ENCODE measurements at places on chromosomes 5 and 9.

GRCh38 chr5:149706158-149706557 lies 24.0 kb upstream of the PPARGC1B start:
- no peak for DNase-seq

- no peak for DNase-seq
Observed at GRCh38 chr5:119036101-119036762, 34.7 kb upstream of the DMXL1 start.

DNA sequence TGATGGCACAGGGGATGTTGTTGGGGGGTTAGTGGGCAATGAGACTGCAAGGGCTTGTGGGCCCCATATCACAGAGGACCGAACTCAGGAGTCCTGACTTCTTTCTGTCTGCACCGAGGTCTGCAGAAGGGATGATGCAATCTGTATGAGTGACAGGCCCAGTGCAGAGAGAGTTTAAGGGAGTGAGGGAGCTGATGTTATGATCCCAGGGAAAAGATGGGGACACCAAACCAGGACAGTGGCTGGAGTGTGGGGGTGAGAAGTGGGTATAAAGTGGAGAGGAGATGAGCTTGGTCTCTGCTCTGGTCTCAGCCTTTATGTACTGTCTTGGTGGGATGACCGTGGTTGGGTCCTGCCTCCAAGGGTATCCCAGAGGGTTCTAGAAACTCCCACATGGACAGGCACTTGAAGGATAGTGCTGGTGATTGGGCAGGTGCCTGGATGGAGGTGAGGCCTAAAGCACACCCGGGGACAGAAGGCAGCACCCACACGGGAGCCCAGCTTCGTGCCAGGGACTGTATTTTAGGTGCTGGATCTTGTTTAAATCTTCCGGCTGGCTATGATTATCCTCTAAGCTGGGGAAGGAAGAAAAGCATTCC lies 21.9 kb downstream of the GSN start:
- DNase-seq = no peak

GRCh38 chr5:166365164-166365563 lies 1926.3 kb upstream of the WWC1 start:
- no peak for DNase-seq

GRCh38 chr5:163505368-163506094 lies at the start of gene MAT2B:
TSS of gene MAT2B (plus strand) at chr5:163505619. CDS start at chr5:163505687, 68 bp downstream.
- peak; percentile 58 for DNase-seq

DNA sequence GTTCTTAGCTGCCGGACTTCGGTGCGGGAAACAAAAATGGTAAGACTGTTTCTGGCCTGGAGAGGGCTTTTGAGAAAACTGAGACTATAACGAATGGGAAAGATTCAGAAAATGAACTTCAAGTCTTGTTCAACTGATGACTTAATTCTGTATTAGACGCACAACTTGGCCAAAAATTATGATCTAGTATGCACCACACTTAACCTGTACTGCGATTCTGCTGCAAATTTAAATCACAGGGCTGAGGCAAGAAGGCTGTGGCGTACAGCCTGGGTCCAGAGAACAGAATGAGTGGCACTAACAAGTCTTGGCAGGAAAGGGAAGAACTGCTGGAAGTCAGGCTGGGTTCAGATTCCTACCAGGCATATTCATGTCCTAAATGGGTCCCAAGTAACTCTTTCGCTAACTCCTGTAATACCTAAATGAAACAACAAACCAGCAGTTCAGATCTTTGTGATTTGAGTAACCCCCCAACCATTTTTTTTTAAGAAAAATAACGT lies 781 bp upstream of the COL23A1 start:
- no peak for DNase-seq

DNA sequence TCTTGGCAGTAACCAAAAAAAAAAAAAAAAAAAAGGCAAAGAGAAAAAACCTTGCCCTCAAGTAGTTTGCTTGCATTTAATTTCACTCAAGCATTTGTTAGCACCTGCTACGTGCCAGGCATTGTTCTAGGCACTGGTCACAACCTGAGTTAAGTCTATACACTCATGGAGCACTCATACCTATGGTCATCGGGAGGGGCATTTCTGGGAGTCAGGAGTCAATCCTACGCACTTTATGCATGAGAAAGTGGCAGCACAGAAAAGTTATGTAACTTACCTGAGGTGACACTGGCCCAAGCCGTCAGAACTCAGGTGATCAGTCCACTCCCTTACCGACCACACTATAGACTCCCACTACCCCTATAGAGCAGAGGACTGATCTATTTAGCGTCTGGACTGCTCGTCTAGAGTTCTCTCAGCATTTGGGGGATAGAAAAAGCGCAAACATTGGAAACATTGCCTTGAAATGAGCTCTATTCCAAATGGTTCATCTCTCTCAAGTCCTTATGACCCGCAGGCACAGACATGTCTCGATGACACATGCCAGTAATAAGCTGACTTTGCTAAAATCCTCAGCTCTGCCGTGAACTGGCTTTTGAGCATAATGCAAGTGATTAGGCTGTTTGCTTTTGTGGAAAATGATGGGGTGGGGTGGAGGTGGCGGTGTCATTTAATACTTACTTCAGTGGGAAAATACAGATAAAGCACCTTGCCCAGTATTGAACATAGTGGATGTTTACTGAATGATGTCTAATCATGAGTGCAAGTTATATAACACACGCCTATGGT lies 160.2 kb downstream of the ARHGEF28 start:
- DNase-seq = no peak

DNA sequence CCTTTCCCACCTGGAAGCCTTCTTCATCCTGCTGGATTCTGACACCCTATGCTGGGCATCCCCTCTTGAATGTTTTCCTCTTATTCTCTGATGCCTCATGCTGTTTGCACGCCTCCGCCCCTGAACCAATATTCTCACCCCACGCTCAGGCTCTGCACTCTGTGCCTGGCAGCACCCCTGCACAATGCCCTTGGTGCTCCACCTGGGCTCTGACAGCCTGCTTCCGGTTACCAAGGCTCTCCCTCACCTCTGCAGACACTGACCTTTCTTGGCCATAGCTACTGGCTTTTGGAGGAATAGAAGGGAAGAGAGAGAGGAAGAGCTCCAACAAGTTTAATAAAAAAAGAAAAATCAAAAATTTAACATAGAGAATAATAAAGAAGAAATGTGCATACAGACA lies 108.7 kb upstream of the SHB start:
- no peak for DNase-seq

GRCh38 chr5:29214839-29215238 lies 1978.6 kb upstream of the CDH6 start:
- no peak for DNase-seq

DNA sequence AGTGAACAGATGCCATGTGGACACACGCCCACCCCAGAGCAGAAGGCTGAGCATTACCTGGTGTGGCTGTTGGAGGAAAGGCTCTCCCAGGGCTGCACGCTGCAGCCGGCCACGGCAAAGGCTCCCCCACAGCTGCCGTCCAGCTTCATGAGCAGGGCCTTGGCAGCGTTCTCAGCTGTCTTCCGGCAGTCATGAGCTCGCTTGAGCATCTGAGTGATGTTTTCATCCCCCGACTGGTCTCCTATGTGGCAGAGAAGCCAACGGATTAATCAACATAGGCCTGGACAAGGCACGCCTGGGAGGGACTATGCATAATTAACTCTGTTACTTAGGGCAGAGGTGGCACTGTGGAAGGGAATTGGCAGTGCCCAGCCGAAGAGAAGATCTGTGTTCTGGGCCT lies 87.3 kb downstream of the DCP2 start:
- DNase-seq = no peak

DNA sequence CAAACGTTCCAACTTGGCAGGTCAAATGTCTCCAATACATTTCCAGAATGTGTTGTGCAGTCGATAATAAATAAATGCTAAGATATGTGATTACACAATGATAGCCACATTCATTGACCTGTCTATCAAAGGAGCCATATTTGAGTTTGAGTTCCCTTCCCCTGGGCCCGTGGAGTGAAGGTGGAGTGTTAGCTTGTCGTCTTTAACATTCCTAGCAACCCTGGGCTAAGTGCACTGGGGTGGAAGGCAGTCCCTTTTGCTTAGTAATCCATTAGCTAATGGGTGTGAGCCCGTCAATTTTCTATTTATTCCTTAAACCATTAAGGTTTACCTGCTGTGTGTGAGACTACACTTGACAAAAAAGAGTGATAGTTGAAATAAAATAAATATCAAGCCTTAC lies 415.2 kb downstream of the EBF1 start:
- DNase-seq = no peak

DNA sequence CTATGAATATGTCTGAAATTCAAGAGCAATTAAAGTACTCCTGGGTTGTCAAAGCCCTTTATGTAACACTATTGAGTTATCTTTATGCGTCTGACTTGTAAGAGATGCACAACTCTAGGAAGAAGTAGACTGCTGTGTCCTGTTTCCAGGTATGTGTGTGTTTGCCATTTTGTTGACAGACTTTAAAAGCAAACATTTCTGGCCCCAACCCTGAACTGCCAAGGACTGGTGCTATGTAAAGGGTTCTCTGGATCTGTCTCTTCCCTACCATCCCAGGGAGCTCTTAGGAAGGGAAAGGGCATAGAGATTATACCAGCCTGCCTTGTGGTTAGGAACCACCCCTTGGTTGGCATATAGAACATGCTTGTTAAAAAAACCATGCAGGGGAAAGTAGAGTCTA lies 12.1 kb downstream of the SLC22A5 start:
- DNase-seq = no peak

DNA sequence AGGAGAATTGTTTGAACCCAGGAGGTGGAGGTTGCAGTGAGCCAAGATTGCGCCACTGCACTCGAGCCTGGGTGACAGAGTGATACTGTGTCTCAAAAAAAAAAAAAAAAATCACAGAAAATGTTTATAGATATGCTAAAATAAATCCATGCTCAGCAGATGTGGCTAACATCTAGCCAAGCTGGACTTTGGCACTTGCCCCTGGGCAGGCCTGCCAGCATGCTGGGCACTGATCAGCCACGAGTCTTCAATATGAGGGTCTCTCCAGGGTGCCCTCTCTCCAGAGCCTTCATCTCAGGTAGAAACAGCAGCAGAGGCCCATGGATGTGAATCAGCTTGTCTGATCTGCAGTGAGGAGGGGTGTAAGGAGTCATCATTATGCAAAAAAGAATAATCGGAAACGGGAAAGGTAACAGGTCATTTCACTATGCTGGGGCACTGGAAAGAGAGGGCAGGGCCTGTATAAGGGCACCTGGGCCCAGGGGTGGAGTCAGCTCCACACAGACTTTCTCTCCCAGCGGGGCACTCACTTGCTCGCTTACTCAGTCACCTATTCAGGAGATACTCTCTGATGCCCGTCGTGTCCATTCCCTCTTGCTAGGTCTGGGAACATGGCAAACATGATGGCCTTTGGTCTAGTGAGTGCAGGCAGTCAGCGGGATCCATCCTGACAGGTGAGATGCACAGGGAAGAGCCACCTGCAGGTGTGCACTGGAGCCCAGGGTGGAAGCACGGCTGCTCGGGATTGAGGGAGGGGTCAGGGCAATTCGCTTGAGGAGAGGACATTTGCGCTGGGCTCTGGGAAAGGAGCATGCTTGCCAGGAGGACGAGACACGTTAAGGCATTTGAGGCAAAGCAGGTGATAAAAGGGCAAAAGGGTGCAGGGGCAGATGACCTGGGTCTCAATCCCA lies 17.1 kb downstream of the RNF44 start:
- DNase-seq = no peak

DNA sequence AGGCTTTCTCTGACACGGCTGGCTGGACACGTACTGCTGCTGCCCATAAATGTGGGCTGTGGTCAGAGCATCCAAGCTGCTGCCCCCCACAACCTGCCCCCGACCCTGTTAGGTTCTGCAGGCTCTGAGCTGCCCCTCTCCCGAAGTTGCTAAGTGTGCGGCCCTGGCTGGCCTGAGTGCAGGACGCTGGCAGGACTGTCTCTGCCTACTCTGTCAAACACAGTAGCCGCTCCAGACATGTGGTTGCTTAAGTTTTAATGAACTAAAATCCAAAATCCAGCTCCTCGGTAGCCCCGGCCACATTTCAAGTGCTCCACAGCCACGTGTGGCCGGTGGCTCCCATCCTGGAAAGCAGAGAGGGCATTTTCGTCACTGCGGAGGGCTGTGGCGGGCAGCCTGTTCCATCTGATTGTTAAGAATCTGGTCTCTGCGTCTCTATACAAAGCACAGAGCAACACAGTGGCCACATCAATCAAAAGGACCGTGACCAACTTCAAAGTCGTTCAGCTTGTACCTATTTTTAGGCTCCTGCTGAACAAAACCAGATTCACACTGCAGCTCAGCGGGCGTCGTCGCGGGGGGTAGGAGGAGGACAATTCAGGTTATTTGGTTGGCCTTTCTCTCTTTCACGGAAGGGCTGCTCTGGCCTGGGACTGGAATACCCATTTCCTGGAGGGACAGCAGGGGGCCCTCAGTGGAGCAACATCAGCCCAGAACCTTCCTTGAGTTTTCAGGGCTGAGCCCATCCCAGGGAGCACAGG lies 68.9 kb downstream of the PTCH1 start:
- no peak for DNase-seq

DNA sequence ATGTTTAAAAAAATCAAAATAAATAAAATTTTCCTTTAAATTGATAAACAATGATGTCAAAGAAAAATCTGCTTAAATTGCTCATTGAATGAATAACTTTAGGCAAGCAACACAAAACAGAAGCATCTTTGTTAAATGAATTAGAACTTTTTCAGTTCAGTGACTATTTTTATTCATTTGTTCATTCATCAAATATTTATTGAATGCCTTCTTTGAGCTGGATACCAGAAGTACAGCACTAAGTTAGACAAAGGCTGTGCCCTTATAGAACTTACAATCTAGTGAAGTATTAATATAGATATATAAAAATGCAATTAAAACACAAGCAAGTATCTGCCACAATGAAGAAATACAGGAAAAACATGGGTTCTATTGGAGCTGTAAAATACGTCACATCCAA lies 10.8 kb downstream of the FNIP1 start:
- DNase-seq = no peak

- peak; percentile 88 for DNase-seq
Observed at GRCh38 chr9:34620061-34620994, at the start of gene DCTN3. TSS of gene DCTN3 (minus strand) at chr9:34620495. CDS start at chr9:34620464, 31 bp downstream.

DNA sequence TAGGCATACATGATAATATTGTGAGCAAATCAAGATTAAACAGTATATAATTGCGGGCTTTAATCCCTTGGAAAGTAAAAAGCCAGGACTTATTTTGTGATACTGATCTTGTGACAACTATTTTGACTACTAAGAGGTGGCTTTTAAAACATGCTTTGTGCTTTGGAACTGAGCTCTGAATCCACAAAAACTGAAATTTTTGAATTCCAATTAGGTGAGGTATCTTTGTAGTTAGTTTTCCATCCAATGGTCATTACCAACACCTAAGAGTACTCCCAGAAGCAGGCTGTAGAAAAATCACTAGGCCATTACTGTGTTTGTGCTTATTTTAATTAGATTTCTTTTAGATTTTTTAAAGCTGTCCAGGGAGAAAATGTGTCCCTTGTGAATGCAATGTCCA lies 559.5 kb upstream of the WWC1 start:
- DNase-seq = no peak

- no peak for DNase-seq
Observed at GRCh38 chr9:23603311-23603710, 222.7 kb downstream of the ELAVL2 start.

DNA sequence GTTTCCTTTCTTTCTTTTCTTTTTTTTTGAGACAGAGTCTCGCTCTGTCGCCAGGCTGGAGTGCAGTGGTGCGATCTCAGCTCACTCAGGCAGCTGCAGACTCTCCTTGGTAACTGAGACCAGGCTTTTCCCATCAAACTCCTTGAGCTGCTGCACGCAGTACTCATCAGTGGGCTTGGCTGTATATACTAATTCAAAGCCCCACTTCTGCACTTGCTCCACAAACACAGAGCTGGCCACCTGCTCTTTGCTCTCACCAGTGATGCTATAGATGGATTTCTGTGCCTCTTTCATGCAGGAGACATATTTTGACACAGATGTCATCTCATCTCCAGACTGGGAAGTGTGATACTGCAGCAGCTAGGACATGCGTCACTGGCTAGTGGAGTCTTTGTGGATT lies 252.7 kb downstream of the AP3B1 start:
- DNase-seq = no peak
